Thymus (tissue), 14 donors: ENCODE measurements at places on chromosomes 7 and 10. TPM values are rescaled to one million over a fixed set of nuclear protein-coding genes. Genes with fewer than 3 reads are reported as not detected.

The SEC24C gene
- total RNA-seq: 40.2 TPM

The VENTX gene
- total RNA-seq: 0.09 TPM

The TMEM236 gene
- 0.24 TPM for total RNA-seq

The HYAL4 gene
- total RNA-seq: 0.05 TPM

The NPSR1 gene
- 0.05 TPM for total RNA-seq

The TMEM178B gene
- total RNA-seq: 2.0 TPM

The PRR15 gene
- total RNA-seq: 0.09 TPM

The CDK1 gene
- total RNA-seq: 133 TPM

The MCU gene
- 14.7 TPM for total RNA-seq
